AG10803 (cell line): ENCODE measurements at places on chromosomes 5 and 9.

GRCh38 chr9:99678566-99678965, 143.1 kb upstream of the NR4A3 start:
- DNase-seq: no peak

DNA sequence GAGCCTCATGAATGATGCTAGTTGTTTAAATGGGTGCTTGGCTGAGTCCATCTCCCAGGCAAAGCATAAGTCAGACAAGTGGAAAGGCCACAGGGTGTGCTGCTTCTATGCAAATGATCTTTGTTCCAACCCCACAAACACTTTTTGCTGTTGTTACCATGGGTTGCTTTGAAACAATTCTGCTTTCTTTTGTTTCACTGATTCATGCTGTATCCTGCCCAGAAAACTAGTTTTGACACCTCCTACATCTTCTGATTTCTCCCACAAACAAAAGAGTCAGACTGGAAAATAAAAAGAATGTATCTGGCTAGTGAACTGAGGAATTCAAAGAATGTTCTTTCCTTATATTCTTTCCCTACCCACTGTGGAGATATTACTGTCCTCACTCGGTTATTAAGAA, 298.6 kb downstream of the DIRAS2 start:
- peak; percentile 72 for DNase-seq

DNA sequence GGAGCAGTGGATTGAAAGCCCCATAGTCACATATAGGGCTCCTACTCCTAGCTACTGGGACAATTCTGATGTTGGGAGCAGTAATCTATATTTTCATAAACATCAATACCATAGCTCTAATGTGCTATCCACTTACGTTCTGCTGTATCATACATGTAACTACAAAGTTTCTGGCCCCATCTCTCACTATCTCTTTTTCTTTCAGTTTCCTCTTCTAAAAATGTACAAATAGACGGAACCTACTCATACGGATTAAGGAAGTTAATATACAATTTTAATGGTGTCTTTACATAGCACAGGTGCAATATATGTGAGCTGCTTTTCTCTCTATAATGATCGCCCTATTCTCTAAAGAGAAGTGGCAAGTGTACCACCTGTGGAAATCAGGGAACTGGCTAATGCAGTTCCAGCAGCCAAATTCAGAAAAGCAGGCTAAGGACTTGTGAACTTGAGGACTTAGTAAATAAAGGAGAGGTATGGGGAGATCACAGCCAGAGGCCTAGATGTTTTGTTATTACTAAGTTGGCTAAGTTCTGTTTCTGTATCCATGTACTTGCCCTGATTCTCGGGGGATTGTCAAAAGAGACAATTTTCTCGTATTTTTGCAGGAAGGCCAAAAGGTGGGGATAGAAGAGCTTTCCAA, 1021.9 kb downstream of the CDH12 start:
- DNase-seq: no peak

DNA sequence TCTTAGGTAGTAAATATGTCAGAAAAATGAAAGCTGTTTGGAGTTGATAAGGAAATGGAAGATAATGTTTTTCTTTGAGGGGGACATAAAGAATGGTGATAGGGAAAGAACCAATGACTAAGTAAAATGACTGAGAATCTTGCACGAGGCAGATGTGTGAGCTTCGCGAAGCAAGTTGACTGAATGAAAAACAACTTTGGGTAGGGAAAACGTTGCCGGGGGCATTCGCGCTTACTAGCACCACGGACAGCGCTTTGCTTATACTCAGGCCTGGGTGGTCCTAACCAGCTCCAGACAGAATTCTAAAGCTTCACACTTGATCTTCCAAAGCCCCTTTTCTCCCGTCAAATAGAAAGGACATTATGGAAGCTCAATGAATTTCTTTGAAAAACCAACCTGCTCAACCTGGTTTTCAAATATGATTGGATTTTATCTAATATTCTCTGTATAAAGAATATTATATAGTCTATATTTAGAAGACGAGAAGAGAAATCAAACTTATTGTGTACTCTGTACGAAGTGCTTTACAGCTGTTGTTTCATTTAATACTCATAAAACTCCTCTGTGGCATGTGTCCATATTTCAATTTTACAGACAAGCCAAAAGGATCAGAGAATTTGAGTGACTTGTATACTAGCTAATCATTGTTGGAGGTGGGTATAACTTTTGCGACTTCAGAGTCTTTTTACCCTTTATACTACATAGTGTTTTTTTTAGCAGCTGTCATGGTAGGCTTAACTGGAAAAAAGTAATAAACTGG, 1.9 kb upstream of the CDKN2B start:
- no peak for DNase-seq

- DNase-seq: no peak
Observed at GRCh38 chr5:38045446-38045845, 205.6 kb upstream of the GDNF start.

DNA sequence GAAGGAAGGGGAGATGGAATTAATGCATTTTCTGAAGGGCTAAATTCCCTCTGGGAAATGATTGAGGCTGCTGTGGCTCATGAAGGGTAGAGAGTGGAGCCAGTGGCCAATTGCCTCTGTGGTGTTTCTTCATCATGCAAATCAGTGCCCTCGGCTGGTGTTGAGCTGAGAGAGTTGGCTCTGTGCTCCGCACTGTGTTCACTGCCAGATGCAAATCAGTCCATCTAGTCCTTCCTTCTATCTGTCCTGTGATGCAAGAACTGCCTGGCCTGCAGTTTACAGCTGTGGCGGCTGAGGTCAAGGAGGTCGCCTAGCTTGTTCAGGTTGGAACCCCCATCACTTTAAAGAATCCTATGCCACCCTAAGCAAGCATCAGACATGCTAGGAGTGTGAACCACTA, 6.0 kb downstream of the TMEM171 start:
- DNase-seq: peak; percentile 39

DNA sequence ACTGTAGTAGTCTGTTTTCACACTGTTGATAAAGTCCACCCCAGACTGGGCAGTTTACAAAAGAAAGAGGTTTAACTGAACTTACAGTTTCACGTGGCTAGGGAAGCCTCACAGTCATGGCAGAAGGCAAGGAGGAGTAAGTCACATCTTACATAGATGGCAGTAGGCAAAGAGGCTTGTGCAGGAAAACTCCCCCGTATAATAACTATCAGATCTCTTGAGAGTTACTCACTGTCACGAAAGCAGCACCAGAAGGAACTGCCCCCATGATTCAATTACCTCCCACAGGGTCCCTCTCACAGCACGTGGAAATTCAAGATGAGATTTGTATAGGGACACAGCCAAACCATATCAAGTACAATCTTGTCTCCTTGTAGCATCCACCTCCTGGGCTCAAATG, 21.1 kb downstream of the PARP8 start:
- DNase-seq: no peak
